ENCODE measurements at places on chromosomes 2 and 18.
A peak's percentile ranks its signal among the peaks of the same experiment; 100 is the strongest.

DNA sequence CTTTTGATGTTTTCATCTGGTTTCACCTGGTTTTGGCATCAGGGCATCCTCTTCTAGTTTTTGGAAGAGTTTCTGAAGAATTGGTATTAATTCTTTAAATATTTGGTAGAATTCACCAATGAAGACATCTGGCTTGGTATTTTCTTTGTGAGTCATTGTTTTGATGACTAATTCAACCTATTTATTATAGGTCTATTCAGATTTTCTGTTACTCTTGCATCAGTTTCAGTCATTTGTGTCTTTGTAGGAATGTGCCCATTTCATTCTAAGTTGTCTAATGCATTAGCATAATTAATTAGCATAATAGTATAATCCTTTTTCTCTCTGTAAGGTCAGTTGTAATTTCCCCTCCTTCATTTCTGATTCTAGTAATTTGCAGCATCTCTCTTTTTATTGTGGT lies 8.0 kb downstream of the GNLY start:
- DNase-seq = no peak

DNA sequence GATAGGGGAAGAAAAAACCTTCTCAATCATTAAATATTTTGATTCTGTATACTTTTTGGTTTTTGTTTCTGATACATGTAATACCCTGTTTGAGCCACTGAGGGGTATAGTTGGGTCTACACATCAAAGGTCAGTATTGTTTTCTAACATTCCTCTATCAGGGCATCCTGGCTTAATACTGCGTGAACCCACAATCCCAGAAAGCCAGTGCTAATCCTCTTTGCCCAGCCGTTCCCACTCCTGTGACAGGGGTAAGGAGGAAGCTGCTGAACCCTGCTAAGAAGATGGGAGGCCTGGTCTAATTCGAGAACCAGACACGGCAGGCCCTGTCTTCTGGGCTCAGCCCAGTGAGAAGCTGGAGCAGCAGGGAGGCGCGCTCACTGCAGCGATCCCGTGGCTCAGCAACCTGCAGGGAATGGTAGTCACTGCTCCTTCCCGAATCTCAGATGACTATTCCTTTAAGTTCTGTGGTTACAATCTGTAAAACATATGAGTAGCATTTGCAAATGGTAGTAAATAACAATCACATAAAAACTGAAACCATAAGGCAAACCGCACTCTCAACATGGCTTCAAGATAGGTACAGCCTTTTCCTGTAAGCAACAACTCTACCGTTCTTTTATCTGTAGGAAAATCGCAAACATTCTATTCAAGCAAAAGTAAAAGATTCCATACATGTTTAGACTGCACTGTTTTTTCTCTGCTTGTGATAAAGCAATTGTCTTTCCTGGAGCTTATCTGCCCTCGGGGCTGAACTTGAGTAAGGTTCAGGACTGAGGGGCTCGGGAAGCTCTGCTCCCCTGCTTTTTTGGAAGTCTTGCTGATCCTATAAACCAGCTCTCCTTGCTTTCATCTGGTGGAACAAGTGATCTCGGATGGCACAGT lies 87.0 kb downstream of the EPB41L3 start:
- no peak for DNase-seq

DNA sequence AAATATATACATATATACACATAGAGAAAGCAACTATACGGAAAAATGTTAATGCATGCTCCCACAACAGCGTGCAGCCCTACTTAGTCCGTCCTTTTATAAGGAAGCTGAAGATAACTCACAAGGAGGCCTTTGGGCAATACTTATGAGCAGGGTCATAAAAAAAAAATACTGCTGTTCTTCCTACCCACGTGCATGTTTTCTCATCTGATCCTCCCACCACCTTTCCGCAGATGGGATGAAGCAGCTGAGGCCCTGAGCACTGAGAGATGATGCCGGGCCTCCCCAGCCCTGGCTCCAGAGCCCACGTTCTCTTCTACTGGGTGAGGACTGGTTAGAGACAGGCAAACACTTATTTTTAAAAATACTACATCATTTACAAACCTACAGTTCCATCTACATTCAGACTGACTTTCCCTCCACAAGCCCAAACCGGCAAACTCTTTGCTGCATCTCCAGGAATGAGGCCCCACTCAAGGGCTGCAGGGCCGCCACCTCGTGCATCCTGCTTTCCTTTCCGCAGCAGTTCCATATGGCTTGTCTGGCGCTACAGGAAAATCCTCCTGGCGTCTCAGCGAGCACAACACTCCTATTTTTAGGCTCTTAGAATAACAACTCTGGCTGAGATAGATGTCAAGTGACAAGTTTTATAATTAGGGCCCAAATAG lies 41.6 kb downstream of the TBC1D8 start:
- no peak for DNase-seq

DNA sequence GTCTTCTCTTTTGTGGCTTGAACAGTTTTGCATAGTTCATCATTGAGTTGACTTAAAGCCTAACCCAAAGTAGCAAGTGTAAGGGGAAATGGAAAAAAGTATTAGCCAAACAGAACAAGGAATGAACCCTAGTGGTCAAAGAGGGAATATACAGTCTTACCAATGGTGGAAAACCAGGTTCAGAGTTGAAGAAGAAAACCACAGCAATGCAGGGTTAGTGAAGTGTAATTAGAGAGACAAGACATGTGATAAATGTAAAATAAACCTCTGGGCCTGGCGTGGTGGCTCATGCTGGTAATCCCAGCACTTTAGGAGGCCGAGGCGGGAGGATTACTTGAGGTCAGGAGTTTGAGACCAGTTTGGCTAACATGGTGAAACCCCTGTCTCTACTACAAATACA lies 2.4 kb downstream of the TTN start:
- DNase-seq = no peak

GRCh38 chr2:152537081-152537651 lies 180.1 kb downstream of the PRPF40A start:
- DNase-seq = no peak

DNA sequence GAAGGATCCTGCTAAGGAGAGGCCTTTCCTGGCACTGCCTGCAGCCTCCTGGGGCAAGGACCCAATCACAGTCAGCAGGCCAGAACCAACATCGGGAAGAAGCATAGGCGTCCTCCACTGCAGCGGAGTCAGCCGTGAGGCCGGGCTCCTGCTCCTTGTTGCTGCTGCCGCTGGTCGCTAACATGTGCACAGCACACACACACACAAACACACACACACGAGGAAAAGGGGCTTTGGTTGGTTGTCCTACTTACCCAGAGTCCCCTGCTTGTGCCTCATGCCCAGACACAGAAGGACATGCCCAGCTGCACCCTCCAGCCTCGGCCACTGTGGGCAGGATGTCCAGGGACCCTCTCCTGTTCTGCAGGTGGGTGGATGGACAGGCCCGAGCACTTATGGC lies 209.4 kb downstream of the GLI2 start:
- no peak for DNase-seq

DNA sequence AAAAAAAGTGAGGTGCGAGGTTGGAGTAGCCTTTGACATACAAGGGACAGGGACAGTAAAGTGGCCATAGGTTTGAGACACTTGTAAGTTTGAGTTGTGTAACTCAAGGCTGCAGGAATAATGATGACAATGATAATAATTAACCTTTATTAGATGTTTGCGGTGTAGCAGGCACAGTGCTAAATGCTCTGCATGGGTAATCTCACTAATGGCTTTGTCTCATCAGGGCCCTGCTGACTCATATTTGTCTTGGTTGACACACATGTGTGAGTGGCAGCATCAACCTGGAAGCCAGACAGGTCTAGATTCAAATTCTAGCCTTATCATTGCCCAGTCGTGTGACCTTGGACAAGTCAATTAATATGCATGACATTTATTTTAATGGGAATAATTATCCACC lies 126.2 kb downstream of the FSHR start:
- DNase-seq = no peak

DNA sequence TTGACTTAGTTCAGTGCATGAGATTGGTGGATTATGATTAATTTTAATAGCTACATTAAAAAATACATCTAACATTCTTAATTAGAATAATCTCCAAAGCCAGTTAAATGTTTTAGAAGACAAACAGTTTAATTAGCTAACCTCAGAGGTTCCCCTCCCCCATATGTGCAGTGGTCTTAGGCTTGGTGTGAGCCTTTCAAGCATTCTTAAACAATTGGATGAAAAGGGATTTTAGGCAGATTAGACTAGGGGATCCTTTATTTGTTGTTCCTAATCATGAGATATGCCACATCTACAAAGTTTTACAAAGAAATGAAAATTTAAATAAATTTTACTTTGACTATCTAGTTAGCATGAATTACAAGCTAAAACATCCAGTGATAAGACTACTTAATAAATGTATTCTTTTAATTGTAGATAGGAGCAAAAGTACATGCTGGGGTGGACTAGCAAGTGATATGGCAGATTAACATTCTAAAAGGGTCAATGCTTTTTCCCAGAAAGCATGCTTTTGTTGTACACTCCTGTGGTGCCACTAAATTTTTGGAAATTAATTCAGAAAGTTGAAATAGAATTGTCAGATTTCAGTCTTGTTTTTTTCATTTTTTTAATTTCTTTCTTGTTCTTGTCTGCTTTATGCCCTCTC lies 42.7 kb upstream of the OTX1 start:
- no peak for DNase-seq

GRCh38 chr2:54558188-54559005 lies 102.3 kb downstream of the SPTBN1 start:
- peak; percentile 49 for DNase-seq
